ENCODE measurements at places on chromosomes 1 and 21.

DNA sequence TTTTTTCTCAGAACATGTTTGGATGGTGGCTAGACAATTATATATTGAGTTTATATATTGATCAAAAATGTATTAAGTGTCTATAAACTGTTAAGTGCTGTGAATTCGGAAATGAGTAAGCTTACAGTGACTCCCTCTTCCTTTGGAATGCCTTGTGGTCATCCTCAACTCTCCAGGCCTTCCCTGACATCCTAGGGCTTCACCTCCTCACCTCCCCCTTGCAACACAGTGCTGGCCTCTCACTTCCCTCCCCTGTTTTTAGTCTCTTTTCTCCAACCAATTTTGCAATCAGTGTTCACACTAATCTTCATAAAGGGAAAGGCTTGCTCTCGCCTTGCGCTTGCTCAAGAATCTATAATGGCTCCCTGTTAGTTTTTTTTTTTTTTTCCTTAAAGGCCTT lies 95.1 kb upstream of the C1orf21 start:
- DNase-seq: peak; percentile 24

GRCh38 chr1:39494671-39495410 lies 3.4 kb downstream of the BMP8A start:
- DNase-seq: no peak

DNA sequence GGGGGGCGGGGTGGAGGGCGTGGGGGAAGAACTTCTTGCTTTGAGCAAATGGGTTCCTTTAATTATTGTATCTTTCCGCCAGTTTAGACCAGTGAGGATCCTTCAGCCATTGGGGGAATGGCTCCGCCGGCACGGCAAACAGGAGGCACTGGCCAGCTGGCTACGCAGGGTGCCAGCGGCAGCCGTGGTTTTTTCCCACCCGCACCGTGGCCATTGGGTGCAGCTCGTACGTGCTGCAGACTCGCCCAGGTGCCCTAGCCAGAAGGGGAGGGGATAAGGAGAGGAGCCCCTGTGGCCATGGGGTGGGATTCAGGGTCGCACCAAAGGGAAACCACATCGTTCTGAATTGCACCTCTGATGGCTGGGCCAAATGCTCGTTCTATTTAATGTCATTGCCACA lies 65.6 kb downstream of the RGSL1 start:
- DNase-seq: no peak

- DNase-seq: no peak
Measured at GRCh38 chr1:198873696-198874230, 234.9 kb downstream of the PTPRC start.

- no peak for DNase-seq
Measured at GRCh38 chr1:107680579-107680985, 284.4 kb downstream of the VAV3 start.

- DNase-seq: no peak
Measured at GRCh38 chr1:165907256-165907857, 79.9 kb downstream of the UCK2 start.

GRCh38 chr1:163205513-163205912 lies 2.8 kb upstream of the RGS5 start:
- DNase-seq: peak; percentile 56

DNA sequence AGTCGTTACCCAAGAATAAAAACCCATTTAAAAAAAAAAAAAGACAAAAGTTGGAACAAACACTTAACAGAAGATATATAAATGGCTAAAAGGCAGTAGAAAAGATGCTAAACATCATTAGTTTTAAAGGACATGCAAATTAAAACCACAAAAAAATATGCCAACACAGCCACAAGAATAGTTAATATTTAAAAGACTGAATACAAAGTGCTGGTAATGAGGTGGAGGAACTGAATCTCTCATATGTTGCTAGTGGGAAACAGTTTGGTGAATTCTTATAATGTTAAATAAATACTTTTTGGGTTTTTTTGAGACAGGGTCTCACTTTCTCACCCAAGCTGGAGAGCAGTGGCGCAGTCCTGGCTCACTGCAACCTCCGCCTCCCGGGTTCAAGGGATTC lies 10.0 kb downstream of the LRRC40 start:
- DNase-seq: no peak

DNA sequence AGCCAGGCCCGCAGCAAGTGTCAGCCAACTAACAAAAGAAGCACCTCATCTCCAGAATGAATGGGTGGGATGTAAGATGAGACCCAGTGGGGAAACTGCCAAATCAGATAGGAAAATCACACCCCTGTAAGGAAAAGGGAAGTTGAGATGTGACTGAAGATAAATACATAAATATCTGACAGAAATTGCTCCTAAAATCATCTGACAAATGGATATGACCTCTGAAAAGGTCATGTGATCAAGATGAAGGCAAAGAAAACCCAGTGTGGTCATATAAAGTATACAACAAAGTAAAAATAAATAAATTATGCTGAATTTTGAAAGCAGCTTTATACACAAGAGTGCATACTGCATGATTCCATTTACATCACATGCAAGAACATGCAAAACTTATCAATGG lies 12.7 kb downstream of the SIPA1L2 start:
- DNase-seq: no peak

- peak; percentile 27 for DNase-seq
Measured at GRCh38 chr1:183515002-183515689, 42.8 kb downstream of the SMG7 start.

GRCh38 chr1:48710318-48710717 lies 66.4 kb downstream of the BEND5 start:
- no peak for DNase-seq

DNA sequence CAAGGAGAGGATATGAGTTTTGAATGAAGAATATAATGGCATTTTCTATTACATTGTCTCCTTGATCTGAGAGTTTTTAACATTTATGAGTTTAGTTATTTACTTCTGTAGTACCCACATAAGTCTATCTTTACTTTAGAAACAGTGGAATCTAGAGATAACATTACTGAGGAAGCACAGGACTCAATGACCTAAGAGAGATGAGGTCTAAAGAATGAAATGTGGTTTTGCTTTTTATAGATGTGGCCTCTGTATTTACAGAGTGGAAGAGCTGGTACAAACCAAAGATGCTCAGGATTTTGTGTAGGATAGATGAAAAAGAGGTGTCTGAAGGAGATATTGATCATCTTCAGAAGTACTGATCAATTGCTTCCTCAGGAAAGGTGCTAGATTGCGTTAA lies 177.3 kb downstream of the KCTD3 start:
- DNase-seq: peak; percentile 13

GRCh38 chr1:74470251-74470650 lies 42.2 kb downstream of the LRRC53 start:
- no peak for DNase-seq

- DNase-seq: no peak
Measured at GRCh38 chr1:229991724-229992333, 75.2 kb upstream of the GALNT2 start.

GRCh38 chr1:219927956-219928790 lies at the start of gene SLC30A10:
SLC30A10 (minus strand) TSS chr1:219928557; CDS start chr1:219928440, 117 bp downstream.
- no peak for DNase-seq

All from NCI-H226 (cell line).